Skeletal muscle cell (primary cell): ENCODE measurements at places on chromosomes 4 and X.
A peak's percentile ranks its signal among the peaks of the same experiment; 100 is the strongest.

- DNase-seq = no peak
Measured at GRCh38 chr4:152689615-152690501, 10.1 kb upstream of the TMEM154 start.

DNA sequence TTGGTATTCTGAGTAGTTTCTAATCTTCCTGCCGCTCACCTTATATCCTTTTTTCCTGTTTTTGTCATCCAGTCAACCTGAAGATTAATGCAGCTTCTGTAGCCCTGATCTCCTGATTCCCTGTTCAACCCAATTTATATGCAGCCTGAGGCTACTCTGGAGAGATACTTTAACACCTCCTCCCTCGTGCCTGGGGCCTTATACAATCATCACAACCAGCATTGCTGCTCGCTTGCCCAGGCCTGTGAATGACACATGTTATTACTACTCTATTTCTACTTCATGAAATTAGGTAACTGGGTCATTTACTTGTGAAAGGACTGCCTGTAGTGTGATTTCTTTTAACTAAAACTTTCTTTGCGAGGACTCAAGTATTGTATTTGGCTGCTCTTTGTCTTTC, 33.7 kb upstream of the WDR17 start:
- DNase-seq = no peak

DNA sequence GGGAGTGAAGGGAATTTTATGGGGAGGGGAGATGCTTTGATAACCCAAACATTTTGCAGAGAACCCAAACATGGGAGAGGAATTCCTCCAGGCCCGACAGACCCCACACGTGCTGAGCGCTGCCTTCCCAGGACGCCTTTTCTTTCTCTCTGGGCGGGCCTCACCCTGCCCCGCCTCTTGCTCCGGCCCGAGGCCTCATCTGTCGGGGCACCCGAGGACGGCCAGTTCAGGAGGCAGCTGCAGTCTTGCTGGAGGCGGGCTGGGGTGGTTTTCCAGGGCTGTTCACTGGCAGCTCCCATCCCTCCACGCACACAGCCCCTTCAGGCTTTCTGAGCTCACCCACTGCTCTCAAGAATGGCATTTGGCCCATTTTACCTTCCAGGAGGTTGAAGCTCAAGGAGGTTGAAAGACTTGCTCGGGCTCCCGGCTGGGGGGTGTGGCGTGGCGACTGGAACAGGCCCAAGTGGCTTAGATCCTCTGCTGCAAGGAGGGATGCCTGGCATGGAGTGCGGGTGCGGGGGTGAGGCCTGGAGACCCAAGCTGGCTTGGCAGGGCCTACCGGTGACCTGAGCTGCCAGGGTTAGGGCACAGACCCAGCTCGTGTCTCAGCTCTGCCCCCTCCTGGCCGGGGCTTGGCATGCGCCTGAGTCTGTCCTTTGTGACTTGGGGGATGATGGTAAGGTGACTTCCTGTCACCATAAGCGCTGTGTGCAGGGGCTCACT, 99.2 kb downstream of the PSAPL1 start:
- no peak for DNase-seq

- DNase-seq = no peak
Measured at GRCh38 chrX:70268034-70268433, at the start of gene ARR3. ARR3 (plus strand) TSS chrX:70268334; CDS start chrX:70269386, 1,052 bp downstream.

DNA sequence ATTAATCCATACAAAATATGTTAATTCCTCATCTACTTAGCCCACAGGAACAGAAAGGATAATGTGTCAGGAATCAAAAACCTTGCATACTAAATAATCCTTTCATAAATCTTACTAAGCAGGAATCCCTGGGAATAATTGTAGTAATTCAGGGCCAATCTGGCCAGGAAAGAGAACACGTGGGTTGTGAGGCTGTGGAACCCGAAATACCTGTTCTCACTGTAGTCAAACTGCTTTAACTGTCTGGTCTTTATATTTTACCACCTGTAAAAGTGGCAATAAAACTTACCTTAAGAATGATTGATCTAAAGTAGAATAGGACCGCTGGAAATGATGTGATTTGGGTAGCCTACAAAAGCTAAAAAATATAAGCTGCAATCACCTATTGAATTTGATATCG, 1620.9 kb downstream of the STIM2 start:
- DNase-seq = no peak

- DNase-seq = peak; percentile 60
Measured at GRCh38 chrX:24025741-24026403, 1.1 kb downstream of the KLHL15 start.

- DNase-seq = peak; percentile 10
Measured at GRCh38 chrX:119118780-119119395, 8.7 kb downstream of the KIAA1210 start.

GRCh38 chrX:112056886-112057285, 25.7 kb downstream of the TRPC5 start:
- no peak for DNase-seq

DNA sequence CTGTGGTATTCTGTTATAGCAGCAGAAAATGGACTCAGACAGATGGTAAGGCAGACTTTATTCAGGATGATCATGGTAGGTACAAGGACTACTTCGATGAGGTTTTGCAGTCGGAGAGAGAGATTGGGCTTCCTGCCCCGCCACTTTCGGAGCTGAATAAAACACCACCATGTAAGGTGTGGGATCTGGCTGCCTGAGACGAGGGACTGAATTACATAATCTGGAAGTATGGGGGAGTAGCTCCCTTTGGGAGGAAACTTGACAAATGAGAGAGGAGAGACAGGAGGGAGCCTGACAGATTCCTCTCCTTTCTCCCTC, 255.5 kb upstream of the GATB start:
- no peak for DNase-seq

GRCh38 chr4:8594097-8595038, 1.8 kb downstream of the CPZ start:
- peak; percentile 22 for DNase-seq

GRCh38 chr4:186485561-186486062, 69.8 kb downstream of the MTNR1A start:
- no peak for DNase-seq

- DNase-seq = no peak
Measured at GRCh38 chr4:21856301-21856700, 92.3 kb downstream of the KCNIP4 start.

GRCh38 chrX:49977319-49978090, 55.1 kb downstream of the CLCN5 start:
- DNase-seq = no peak

- no peak for DNase-seq
Measured at GRCh38 chr4:183252959-183253358, 67.1 kb downstream of the CLDN22 start.

DNA sequence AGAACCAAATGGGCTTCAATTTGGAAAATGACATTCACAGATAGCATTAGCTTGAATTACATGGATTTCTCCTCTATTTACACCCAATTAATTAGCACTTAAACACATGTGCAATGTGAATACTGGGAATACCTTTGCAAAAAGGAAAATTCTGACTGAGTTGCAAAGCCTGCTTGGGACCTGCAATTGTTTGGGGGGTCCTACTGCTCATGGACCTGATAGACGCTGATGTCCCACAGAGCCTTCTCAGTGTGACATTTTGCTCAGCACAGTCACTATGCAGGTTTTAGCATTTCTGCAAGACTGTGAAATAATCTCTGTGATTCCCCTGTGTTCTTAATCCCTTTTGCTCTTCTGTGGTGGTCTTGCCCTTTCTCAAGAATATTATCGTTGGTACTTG, 101.2 kb upstream of the PGRMC2 start:
- no peak for DNase-seq

DNA sequence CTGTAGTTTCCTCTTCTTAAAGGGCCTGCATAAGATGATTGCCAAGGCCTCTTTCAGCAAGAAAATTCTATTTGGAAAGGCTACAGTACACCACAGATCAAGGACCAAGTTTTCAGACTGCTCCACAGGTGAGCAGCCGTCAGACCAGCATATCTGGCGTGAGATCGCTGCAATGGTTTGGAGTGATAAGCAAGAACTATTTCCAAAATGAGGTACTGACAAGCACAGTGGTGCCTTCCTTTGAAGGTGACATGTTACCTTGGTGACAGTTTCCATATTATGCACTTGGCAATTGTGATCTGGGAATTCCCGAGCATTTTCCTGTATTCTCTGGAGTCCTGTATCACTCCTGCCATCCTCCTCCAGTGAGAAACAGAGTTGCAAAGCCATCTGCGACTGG, 7.3 kb upstream of the TMEM150C start:
- DNase-seq = no peak

GRCh38 chr4:84385203-84385602, 113.9 kb downstream of the NKX6-1 start:
- no peak for DNase-seq
